AG09319 (cell line): ENCODE measurements at places on chromosomes 6 and 20.

- no peak for DNase-seq
These were observed 10.4 kb upstream of the TDRD6 start for GRCh38 chr6:46677314-46677654.

DNA sequence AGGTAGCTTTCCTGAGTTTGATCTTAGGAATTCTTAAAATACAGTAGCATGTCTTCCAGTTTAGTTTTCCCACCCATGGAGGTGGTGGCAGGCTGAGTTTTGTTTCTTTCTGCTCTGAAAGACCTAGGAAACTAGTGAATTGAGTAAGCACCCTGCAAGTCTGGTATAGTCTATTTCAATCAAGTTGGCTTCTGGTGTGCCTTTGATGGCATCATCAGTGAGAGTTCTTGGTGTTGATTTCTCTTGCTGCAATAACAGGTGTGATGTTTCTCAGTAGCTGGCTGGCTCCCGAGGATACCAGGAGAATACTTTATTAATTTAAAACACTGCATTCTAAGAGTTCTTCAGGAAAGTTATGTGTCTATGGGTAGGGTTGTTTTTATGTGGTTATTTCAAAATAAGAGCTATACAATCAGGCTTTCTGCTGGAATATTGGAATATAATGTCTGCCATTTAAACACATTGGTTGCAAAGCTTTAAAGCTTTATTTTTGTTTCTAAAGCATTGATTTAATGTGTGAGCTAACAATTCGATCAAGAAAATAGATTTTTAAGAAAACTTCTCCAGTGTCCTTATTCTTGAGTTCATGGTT is 19.0 kb downstream of the VAPB start:
- DNase-seq = no peak

GRCh38 chr20:41426086-41426830 is 59.6 kb upstream of the EMILIN3 start:
- DNase-seq = no peak

DNA sequence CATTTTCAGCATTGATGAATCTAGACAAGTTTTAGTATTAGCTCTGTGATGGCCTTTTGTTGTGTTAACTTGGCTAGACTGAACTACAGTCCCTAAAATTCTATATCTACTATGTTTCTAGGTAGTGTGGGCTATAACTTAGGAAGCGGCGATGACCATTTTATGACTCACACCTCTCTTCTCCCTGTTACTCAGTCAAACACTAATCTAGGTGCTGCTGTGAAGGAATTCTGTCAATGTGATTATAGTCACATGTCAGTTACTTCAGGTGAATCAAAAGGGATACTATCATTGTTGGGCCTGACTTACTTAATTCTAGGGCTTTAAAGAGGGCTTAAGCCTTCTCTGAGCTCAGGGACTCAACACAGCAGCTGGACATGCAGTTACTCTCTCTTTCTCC is 691.5 kb upstream of the MAP3K7 start:
- no peak for DNase-seq

DNA sequence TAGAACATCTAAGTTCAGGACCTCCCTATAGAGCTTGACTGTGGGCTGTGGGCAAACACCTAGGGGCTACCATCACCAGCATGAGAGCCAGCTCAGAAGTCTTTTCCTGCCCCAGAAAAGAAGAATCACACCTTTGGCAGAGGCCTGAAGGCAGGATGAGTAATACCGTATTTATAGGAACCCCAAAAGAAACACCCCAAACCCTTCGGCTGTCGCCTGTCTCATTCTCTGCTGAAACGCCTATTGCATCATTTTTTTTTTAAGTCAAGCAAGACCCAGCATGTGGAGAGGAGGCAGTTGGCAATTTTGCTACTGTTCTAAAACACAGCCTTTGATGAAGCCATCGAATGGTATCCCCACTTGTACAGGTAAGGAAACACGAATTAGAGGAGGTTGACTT is 436.4 kb downstream of the TFAP2A start:
- no peak for DNase-seq

- no peak for DNase-seq
These were observed 14.8 kb upstream of the MTG2 start for GRCh38 chr20:62168061-62168460.

DNA sequence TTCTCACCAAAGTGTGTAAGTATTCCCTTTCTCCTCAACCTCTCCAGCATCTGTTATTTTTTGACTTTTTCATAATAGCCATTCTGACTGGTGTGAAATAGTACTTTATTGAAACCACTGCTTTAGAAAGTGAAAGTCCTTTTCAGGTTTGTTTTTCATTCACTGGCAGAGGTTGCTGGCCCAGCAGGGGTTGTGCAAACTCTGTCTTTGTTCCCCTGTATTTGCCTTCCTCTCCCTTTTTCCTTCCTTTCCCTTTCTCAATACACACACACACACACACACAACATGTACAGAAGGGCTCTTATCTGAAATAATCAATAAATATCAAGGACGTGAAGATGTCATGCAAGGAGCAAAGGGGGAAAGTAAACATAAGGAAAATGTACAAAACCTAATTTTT is 99.8 kb downstream of the LY86 start:
- no peak for DNase-seq

DNA sequence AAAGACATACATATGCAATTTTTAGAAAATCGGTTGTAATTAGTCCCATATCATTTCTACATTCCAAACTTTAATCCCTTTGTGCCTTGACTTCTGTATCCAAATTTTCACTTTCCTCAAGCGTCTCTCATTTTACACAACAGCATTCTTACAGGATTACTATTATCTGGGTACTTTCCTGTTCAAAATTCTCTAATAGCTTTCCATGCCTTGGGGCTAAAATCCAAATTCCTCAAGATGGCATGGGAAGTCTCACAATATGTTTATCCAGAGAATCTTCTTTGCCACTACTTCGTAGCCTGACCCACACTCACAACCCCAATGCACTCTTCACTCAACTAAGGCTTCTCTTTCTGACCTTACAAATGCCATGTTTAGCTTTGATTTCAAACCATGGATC is 125.0 kb downstream of the TBX18 start:
- no peak for DNase-seq

DNA sequence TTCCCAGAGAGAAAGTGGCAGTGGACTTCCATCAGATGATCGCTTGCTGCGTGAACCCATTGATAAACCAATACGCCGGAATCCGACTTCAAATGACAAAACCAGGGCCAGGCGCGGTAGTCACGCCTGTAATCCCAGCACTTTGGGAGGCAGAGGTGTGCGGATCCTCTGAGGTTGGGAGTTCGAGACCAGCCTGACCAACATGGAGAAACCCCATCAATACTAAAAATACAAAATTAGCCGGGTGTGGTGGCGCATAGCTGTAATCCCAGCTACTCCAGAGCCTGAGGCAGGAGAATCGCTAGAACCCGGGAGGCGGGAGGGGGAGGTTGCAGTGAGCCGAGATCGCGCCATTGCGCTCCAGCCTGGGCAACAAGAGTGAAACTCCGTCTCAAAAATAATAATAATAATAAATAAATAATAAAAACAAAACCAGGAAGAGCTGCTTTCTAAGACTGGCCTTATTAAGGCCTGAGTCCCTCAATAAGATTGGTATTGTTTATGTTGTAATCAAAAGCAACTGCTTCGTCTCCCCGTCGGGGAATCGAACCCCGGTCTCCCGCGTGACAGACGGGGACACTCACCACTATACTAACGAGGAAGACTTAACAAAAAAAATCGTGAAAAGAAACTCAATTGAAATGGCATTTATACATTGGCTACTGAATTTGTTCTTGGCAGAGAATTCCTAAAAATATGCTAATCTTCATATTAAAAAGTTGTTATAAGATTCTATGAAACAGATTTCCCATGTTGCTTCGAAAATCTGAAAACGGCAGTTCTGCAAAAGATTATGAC is 110.2 kb upstream of the ZNF184 start:
- DNase-seq = peak; percentile 48

DNA sequence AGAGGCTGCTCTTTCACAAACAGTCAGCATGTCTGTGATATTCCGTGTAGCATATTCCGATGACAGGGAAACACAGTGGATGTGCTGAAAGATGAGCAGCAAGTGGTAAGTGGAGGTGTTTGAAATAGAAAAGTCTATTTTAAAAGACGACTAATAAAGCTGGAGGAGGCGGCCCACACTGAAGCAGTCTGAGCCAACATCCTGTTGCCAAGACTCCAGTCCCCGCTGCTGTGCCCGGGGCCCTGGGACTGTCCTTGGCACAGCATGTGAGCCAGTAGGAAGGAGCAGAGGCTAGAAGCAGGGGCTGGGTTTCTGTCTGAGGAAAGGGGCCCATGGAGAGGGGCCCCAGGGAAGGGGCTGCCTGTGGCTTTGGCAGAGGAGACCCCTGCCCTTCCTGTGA is 351.5 kb upstream of the CHD6 start:
- DNase-seq = no peak

GRCh38 chr20:19973961-19974629 is 43.1 kb upstream of the NAA20 start:
- DNase-seq = peak; percentile 79

DNA sequence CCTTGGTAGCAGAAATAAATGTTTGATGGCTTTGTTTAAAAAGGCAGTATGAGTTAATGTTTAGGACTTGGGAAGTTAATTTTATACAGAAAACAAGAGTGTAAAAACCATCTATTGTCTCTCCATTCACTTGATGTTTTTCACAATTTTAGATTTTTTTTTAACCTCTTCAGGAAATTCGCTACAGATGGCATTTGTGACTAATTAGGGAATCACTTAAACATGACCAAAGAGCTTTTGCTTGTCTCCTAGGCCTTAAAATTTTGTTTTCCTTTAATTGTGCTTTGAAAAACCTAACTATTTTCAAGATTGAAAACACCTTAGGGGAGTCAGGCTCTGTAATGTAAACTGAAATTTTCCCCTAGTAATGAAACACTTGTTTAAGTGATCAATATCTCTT is 17.3 kb downstream of the TULP4 start:
- no peak for DNase-seq

DNA sequence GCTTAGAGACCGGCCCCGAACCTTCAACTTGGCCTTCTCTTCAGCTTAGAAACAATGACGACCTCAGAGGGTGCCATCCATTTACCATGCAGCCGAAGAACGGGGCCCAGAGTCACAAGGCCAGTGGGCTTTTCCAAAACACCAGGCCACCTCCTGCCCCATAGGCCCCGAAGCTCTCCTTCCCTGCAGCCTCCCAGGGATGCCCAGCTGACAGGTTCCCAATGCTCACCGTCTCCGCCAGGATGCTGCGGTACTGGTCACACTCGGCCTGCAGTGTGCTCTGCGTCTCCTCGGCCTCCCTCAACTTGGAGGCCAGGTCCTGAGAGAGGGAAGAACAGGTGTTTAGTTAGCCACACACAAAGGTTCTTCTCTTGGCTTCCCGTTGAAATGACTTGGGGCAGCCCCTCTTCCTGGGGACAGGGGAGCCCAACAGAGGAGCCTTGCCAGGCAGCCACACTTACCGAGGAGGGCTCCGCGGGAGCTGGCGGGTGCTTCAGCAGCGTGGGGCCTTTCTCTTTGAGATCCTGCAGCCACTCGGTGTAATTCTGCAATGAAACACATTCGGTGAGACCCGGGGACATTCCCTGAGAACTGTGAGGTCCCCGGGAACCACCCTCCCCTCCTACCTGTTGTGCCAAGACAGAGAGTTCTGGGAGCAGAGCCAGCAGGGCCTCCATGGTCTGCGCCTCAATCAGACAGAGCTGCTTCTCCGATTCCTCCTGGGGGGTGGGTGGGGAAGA is 51.5 kb downstream of the DSTN start:
- DNase-seq = no peak

DNA sequence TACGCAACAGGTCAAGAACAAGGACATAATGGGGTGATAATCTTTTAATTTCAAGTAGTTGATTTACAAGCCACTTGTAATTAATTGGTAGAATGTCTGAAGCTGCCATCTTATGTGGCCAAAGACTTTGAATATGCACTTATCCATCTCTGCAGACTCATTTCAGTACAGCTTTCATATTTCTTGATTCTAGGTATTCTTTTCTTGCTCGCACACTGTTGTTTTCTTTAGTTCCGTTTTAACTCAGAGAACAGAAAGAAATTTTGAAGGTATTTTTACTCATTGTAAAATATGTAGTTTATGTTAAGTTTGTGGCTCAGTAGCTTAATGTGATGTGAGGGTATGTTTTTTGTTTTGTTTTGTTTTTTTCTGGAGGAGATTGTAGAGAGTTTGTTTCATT is 73.9 kb downstream of the UBR2 start:
- DNase-seq = no peak

DNA sequence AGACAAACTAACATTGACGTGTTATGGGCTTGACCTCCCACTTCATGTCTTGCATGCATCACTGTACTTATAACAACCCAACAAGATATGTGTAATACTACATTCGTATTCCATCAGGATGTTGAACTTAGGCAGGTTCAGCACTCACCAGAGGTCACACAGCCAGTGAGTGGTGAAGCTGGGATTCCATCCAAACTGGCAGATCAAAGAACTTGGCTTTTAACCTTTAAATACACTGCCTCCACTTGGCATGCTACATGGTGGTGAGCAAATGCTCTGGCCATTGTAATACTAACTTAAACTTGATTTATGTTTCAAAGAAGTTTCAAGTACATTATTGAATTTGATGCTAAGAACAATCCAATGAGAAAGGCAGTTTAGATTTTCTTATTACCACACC is 10.7 kb upstream of the HDDC2 start:
- no peak for DNase-seq
